ENCODE measurements at places on chromosomes 5 and 9.

DNA sequence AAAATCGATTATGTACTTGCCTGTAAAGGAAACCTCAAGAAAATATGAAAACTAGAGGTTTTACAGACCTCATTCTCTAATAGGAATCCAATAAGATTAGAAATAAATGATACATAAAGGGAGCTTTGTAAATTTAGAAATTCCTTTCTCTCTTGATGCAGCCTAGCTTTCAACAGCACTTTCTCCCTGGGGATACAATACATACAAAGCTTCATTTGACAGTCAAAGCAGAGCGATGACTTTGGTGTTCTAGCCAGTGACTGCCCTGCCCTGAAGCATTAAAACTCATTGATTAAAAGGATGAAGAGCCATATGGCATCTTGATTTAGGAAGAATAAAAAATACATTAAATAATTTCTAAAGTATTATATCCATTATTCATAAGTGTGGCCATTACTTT, 46.3 kb upstream of the GLIS3 start:
- no peaks in the 10 kb centered on the region for H3K27me3 ChIP-seq
- H3K4me3 ChIP-seq = no peak overlapping the region
- H3K27ac ChIP-seq = no peak overlapping the region
- DNase-seq = no peak
- H3K36me3 ChIP-seq = no peaks in the 10 kb centered on the region

DNA sequence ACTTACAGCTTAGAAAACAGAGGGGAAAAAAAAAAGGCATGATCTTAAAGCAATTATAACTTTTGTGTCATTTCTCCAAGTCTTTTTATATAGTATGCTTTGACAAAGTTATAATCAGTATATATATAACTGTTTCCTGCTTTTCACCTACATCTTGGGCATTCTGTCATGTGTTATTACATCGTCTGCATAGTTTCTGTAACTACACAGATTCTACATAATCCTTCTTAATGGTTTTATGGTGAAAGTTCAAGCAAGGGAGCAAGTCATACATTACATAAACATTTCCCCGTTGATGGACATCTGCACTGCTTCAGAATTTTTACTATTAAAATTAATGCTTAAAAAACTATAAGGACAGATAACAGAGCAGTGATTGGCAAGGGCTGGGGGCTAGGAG, 12.1 kb downstream of the FEM1C start:
- H3K4me3 ChIP-seq = no peak overlapping the region
- no peaks in the 10 kb centered on the region for H3K27me3 ChIP-seq
- peak overlapping the region; percentile 59 for H3K27ac ChIP-seq
- no peak for DNase-seq

GRCh38 chr9:76717613-76718012, 46.6 kb upstream of the PCA3 start:
- H3K27ac ChIP-seq = no peak overlapping the region
- H3K4me3 ChIP-seq = no peak overlapping the region
- H3K27me3 ChIP-seq = no peaks in the 10 kb centered on the region
- no peaks in the 10 kb centered on the region for H3K36me3 ChIP-seq
- no peak for DNase-seq

DNA sequence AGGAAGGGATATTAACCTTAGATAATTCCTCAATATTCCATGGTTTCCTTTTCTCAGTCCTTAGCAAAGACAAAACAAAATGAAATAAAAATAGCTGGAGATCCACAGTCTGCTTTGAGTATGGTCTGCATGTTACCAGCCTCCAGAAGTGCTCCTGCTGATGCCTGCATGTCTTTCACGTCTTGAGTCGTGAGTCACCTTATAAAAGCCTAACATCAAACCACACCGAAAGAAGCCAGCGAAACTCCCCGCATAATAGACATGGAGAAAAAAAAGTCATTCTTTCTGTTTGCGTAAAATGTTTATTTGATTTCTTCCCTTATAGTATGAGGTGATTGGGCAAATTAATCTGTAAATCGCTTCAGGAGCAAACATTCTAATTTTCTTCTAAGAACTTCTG, 380.5 kb downstream of the SLCO4C1 start:
- no peaks in the 10 kb centered on the region for H3K27me3 ChIP-seq
- DNase-seq = peak; percentile 7
- no peak overlapping the region for H3K27ac ChIP-seq

GRCh38 chr5:67010684-67011409, 185.8 kb downstream of the CD180 start:
- H3K36me3 ChIP-seq = no peaks in the 10 kb centered on the region
- no peaks in the 10 kb centered on the region for H3K27me3 ChIP-seq
- peak overlapping the region; percentile 92 for H3K27ac ChIP-seq
- DNase-seq = peak; percentile 90
- peaks cover 80% of the 10 kb centered on the region for H3K4me1 ChIP-seq

DNA sequence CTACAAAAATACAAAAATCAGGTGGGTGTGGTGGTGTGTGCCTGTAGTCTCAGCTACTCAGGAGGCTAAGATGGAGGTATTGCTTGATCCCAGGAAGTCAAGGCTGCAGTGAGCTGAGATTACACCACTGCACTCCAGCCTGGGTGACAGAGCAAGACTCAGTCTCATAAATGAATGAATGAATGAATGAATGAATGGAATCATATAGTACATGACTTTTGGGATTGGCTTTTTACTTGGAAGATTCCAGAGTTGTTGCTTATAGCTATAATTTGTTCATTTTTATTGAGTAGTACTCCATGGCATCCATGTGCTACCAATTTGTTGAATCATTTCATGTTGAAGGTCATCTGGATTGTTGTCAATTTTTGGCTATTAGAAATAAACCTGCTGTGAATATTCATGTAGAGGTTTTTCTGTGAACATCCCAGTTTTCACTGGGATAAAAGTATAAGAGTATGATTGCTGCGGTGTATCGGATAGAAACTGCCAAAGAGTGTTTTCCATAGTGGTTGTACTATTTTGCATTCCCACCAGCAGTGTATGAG, 19.9 kb downstream of the ERBIN start:
- H3K4me3 ChIP-seq = no peak overlapping the region
- DNase-seq = no peak
- no peak overlapping the region for H3K27ac ChIP-seq
- H3K27me3 ChIP-seq = no peaks in the 10 kb centered on the region

GRCh38 chr5:7395947-7396712, at the start of gene ADCY2:
Gene ADCY2 (plus strand): TSS chr5:7396138. CDS start chr5:7396297, 159 bp downstream.
- H3K27ac ChIP-seq = no peak within 1 kb of the TSS
- peaks cover 22% of the 10 kb centered on the region for H3K27me3 ChIP-seq
- H3K4me3 ChIP-seq = no peak within 1 kb of the TSS
- no peaks in the 10 kb centered on the region for H3K4me1 ChIP-seq
- H3K36me3 ChIP-seq = no peaks in the 10 kb centered on the region

DNA sequence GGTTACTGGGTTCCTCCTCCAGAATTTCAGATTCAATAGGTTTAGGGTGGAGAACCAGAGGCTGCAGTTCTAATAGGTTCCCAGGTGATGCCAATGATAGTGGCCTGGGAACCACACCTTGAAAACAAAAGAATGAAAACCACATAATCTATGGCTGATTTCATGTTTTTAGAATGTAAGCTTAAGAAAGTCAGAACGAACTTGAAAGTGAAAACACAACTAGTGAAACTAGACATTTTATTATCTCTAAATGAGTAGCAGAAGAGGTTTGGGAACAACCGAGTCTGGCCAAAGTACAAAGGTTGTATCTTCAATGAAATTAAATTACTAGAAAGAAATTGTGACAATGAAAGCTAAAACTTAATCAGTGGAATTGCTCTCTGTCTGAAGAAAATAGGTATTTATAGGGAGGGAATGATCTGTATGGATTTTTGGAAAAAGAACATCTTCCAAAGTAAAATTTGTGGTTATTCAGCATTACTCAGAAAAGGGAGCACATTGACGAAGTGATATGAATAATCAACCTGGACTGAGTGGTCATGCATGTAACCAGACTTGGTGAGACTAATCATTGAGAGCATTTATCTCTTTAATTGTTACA, 24.9 kb upstream of the CEP120 start:
- H3K4me3 ChIP-seq = no peak overlapping the region
- H3K36me3 ChIP-seq = no peaks in the 10 kb centered on the region
- no peak for DNase-seq
- no peaks in the 10 kb centered on the region for H3K27me3 ChIP-seq
- H3K27ac ChIP-seq = peak overlapping the region; percentile 57

DNA sequence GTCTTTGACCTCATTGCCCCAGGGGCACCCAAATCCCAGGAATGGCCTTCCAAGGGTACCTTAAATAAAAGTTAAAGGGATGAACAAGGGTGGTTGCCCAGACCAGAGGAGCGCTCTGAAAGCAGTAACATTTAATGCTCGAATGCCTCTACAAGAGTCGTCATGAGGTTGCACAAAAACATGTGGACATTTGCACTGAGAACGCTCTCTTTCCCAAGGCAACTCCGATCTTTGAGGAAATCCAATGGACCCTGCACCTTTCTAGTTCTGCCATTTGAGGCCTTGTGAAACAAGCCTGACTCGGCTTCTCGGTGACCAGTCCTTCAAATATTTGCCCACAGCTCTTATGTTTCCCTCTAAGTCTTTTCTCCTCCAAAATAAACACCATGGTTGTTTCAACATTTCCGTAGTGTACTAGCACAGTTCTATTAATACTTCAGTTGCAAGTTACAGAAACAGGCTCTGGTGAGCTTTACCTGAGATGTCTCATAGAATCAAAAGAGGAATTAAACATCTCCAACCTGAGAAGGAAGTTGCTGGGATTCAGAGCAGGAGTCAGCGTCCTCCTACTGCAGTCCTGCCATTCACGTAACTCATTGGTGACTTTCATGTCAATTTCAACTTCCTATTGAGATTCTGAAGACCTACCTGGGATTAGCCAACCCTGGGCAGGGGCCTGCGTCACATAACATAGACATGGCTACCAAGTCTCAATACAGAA, 168.8 kb upstream of the RAI14 start:
- peak overlapping the region; percentile 21 for H3K4me3 ChIP-seq
- peaks cover 29% of the 10 kb centered on the region for H3K4me1 ChIP-seq
- H3K27me3 ChIP-seq = no peaks in the 10 kb centered on the region
- peak; percentile 97 for DNase-seq
- peak overlapping the region; percentile 77 for H3K27ac ChIP-seq

- no peak overlapping the region for H3K4me3 ChIP-seq
- H3K4me1 ChIP-seq = peaks cover 8% of the 10 kb centered on the region
- H3K27me3 ChIP-seq = no peaks in the 10 kb centered on the region
- peak; percentile 22 for DNase-seq
Measured at GRCh38 chr5:164002214-164002613, 496.8 kb downstream of the MAT2B start.

Measured in MCF 10A (cell line).